ENCODE measurements at places on chromosomes 6 and 20.
A peak's percentile ranks its signal among the peaks of the same experiment; 100 is the strongest.

- no peak for DNase-seq
Observed at GRCh38 chr6:897528-898207, 204.7 kb upstream of the EXOC2 start.

DNA sequence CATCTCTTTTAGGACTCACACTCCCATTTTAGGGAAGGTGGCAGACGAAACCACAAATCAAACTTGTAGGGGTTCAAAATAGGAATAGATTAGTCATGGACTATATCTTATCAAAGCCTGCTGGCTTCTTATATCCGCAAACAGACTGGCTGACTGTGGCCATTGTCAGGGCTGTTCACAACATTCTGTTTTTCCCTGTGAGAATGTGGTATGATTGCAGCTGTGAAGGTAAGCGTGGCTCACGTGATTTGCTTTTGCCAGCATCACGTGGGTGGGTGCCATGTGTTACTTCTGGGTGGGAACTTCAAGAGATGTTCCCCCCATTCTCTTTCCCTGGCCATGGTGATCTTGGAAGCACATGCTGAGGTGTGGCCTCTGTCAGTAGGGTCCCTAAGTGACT lies 5.9 kb downstream of the IP6K3 start:
- no peak for DNase-seq

- DNase-seq, result no peak
Observed at GRCh38 chr6:106525107-106525881, 104.0 kb downstream of the RTN4IP1 start.

- peak; percentile 61 for DNase-seq
Observed at GRCh38 chr20:16222859-16223411, 350.3 kb downstream of the KIF16B start.

DNA sequence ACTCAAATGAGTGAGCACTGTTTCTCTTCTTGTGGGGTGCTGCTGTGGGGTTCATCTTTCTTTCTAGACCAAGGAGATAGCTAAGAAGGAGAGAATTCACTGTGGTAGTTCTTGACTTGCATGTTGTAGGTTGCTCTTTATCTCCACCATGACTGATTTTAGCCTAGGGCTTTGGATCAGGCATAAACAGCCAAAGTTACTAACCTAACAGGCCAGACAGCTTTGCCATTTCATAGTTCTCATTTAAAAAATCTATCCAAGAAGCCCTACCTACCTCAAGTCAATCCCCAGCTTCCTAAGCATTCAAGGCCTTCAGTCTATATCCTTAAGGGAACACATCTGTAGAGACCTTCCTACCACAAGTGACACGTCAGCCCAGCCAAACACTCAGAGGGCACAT lies 107.9 kb upstream of the CARMIL1 start:
- no peak for DNase-seq

- no peak for DNase-seq
Observed at GRCh38 chr6:152637296-152638047, at the start of gene SYNE1. TSS of gene SYNE1 (minus strand) at chr6:152637362. CDS start at chr6:152628331, 9,031 bp downstream.

GRCh38 chr6:159985296-159985945 lies 16.5 kb downstream of the IGF2R start:
- peak; percentile 45 for DNase-seq

GRCh38 chr20:42721923-42722322 lies 467.8 kb downstream of the PTPRT start:
- DNase-seq, result no peak

DNA sequence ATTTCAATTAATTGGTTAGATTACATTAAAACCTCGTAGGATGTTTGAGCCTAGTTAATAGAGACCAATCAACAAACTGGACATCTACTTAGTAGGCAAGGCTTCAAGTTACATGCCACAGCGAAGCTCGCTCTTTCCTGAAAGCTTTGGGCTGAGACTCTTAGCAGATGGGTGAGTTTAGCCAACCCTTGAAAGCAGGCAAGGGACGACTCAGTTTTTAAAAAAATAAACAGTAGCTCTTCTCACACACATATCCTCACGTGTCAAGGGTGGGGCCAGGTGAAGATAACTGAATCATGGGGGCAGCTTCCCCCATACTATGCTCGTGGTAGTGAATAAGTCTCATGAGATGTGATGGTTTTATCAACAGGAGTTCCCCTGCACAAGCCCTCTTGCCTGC lies 775 bp downstream of the MTFR2 start:
- no peak for DNase-seq

GRCh38 chr20:61907081-61907891 lies 158.4 kb downstream of the TAF4 start:
- no peak for DNase-seq

DNA sequence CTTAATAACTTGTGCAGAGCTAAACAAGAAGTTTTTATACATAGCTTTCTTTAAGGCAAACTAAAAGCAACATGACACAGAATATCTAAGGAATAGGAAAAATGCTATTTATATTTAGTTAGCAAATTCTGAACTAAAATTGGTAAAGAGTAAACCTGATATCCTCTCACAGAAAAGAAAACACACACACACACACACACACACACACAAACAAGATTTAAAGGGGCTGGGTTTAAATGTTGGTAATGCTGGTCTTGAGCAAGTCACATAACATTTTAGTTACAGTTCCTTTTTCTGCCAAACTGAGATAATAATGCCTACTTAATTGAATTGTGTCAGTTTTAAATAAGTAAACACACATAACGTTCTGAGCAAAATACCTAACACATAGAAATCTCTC lies 1.6 kb downstream of the TRDN start:
- DNase-seq, result no peak

DNA sequence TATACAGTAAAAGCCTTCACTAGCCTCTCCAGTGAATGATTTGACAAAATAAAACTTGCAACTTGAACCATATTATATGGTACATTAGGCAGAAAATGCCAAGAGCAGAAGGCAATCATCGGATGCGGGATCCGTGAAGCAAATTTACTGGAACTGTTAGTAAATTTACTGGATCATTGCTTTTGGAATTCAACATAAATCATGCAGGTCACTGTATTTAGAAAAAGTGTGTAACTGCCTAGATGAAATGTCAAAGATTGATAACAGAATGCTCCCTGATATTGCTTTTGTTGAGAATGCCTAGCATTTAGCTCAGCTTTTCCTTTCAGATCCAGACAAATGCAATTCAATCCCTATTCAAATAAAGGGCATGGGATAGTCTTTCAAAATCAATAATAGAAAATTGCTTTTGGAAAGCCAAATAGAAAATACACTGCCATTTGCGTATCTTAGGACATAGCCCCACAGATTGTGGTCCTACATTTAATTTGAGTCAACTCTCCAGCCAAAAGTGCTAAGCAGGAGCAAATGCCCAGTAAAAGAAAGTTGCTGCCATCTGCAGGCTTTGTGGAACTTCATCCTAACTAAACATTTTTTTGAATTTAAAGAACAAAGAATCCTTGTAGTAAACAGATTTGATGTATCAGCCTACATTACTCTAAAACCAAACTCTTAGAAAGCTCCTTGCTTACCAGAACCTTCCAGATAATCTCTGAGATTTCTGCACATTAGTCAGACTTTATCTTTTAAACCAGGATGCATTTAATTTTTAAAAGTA lies 109.5 kb upstream of the HSF2 start:
- DNase-seq, result no peak

- peak; percentile 95 for DNase-seq
Observed at GRCh38 chr6:156662025-156662445, 115.1 kb upstream of the ARID1B start.

GRCh38 chr20:6044115-6044514 lies 9.7 kb downstream of the LRRN4 start:
- DNase-seq, result no peak

DNA sequence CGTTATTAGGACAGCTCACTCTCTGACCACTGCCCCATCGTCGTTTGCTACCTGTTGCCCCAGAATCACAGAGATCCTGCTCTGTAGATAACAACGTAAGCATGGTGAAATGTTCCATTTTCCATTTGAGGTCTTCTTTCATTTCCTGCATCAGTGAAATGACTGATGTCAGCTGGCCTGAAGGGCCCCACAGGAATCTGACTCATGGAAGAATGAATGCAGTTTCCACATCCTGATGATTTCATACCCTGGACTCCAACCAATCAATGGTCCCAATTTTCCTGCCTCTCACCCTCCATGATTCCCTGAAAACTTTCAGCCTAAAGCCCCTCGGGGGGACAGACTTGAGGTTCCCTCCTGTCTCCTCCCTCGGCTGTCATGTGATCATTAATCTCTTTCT lies 394.4 kb upstream of the CDH4 start:
- DNase-seq, result no peak

DNA sequence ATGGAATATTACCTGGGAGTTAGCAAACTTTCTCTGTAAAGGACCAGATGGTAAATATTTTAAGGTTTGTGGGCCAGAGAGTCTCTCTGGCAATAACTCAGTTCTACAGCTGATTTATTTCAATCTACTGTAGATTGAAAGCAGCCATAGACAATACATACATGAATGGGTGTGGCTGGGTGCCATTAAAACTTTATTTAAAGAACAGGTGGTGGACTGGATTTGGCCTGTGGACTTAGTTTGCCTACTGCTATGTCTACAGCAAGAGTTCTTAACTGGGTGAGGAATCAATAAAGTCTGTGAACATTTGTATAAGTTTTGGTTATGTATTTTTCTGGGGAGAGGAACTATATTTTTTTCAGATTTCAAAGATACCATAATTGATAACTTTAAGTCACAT lies 55.1 kb downstream of the SLC22A2 start:
- DNase-seq, result no peak

- DNase-seq, result no peak
Observed at GRCh38 chr6:113765909-113766308, 91.2 kb upstream of the MARCKS start.

- no peak for DNase-seq
Observed at GRCh38 chr6:12490904-12491571, 200.9 kb downstream of the EDN1 start.

DNA sequence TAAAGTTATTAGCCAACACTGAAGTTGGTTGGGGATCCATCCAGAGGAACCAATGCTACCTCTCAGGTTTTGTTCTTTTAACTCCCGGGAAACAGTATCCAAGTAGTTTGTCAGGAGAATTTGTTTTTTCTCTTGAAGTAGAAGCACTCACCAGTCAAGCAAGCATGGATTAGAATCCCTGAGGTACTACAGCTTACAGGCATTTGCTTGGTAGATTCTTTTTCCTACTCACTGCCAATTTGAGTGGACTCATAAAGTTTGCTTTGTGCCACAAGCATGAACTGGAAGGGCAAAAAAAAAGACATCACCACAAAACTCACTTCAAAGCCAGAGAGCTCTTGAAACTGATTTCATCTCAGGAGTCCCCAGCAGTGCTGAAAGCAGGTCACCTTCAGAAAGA lies 167.4 kb downstream of the MBOAT1 start:
- no peak for DNase-seq

GRCh38 chr6:45956663-45957062 lies 59.0 kb downstream of the CLIC5 start:
- no peak for DNase-seq

DNA sequence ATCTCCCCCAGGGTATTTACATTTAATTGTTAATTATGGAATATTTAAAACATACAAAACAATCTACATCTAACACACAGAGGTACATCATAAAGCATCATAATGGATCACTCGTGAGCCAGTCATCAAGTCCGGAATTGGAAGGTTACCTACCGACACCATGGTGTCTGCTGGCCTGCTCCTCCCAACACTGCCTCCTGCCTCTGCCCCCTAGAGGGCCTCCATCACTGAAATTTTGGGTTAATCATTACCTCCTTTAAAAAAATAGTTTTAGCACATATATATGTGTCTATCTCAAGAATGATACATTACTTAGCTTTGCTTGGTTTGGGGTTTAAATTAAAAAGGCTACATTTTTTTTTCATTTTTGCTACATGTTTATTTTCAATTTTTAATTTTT lies 114.6 kb upstream of the PDE10A start:
- no peak for DNase-seq

GRCh38 chr6:158774717-158775449 lies 44.3 kb downstream of the EZR start:
- DNase-seq, result no peak

All from islet precursor cell (in vitro differentiated cells).